ENCODE measurements at places on chromosomes 3 and 15.

GRCh38 chr3:116553355-116553754 lies 108.1 kb upstream of the LSAMP start:
- no peaks in the 10 kb centered on the region for H3K4me1 ChIP-seq
- no peak for DNase-seq
- no peaks in the 10 kb centered on the region for H3K36me3 ChIP-seq
- no peaks in the 10 kb centered on the region for H3K27me3 ChIP-seq

DNA sequence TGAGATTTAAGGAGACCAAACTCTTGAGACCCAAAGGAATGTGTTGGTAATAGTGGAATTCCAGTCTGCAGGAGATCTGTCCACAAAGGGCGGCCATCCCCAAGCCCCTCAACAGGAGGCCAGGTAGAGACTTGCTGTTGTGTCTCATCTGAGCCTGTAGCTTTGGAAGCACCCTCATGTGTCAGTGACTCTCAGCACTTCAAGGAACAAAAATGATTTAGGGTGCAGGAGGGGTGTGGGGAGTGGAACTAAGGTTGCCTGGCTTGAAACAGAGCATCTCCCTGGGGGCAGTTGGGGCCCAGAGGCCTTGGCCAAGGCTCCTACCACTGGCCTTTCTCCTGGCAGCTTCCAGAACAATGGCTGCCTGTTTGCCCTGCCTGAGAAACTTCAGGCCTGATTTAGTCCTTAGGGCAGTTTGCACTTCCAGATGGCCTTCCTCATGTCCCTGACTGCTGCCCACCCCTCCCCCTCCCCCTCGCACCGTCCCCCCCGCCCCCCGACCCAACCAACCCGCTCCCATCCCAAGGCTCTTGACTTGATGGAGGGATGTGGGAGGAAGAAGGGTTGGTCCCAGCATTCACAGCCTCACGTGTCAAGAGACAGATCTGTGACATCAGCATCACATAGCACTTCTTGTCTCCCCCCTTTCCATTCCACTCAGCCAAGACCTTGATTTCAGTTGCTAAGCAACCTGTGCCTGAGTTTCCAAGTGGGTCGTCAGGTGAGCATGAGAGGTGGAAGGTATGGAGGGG lies 77.1 kb downstream of the CORO2B start:
- peaks cover 2% of the 10 kb centered on the region for H3K27me3 ChIP-seq
- no peaks in the 10 kb centered on the region for H3K36me3 ChIP-seq
- no peak overlapping the region for H3K27ac ChIP-seq
- no peak overlapping the region for H3K4me3 ChIP-seq
- H3K4me1 ChIP-seq = no peaks in the 10 kb centered on the region

DNA sequence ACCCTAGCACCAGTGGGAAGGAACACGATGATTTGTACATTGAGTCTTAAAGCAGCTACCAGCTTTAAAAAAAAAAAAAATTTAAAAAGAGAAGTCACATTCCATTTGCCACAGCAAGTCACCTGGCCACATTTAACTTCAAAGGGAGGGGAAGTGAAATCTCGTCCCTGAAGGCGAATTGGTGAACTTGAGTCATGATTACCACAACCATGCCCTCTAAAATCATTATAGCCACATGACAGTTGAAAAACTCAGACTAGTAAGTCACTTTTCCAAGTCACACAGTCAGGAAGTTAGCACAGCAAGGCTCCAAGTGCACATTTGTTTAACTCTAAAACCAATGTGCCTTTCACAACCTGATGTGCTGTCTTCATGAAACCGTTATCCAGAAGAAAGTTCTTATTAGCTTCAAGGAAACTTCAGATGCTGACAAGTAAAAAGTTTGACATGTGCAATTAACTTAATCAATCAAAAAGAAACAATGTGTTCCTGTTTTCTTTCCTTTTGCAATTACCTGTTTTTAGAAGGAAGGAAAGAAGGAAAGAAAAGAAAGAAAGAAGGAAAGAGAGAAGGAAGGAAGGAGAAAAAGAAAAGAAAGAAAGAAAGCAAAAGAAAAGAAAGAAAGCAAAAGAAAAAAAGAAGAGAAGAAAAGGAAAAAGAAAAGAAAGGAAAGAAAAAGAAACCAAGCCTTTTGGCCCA lies 8.3 kb upstream of the THSD4 start:
- no peaks in the 10 kb centered on the region for H3K36me3 ChIP-seq
- DNase-seq = no peak
- H3K4me1 ChIP-seq = peaks cover 3% of the 10 kb centered on the region
- no peak overlapping the region for H3K27ac ChIP-seq
- H3K4me3 ChIP-seq = no peak overlapping the region

DNA sequence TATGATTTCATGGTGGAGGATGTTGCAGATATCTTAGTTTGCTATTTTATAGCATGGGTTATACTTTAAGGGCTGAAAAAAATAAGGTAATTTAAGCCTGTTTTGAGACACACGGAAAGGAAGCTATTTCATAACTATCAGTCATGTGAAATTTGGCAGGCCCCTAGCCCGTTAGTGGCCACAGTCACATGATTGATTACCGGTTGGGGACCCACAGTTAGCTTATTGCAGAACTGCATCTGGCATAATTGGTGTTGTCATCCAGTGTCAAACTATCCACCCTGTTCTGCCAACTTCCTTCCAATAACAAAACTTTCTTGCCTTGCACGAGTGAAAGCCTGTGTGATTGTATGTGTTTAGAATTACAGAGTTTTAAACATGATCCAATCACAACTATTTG lies 35.2 kb downstream of the FNDC3B start:
- DNase-seq = no peak
- no peak overlapping the region for H3K4me3 ChIP-seq
- H3K4me1 ChIP-seq = no peaks in the 10 kb centered on the region
- peaks cover 8% of the 10 kb centered on the region for H3K36me3 ChIP-seq
- no peak overlapping the region for H3K27ac ChIP-seq

DNA sequence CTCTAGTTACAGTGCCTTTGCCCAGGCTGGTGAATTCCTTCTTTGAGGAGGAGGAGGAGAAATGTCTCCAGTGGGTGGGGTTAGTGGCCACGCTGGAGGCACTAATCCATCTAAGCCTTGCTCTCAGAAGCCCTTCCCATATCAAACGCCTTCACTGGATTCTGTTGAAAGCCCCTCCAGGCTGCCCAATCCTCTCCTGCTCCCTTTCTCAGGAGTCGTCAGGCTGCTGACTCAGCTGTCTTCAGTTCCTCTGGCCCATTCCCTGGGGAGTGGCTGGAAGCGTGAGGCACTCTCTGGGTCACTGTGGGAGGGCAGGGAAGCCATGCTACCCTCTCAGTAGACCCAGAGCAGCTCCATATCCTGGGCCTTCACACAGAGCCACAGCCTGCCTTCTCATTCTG lies 2.7 kb downstream of the AP2M1 start:
- H3K27ac ChIP-seq = no peak overlapping the region
- DNase-seq = no peak
- H3K27me3 ChIP-seq = no peaks in the 10 kb centered on the region
- H3K4me1 ChIP-seq = peaks cover 25% of the 10 kb centered on the region

GRCh38 chr3:50165910-50166538 lies 10.9 kb downstream of the SEMA3F start:
- no peaks in the 10 kb centered on the region for H3K36me3 ChIP-seq
- H3K27ac ChIP-seq = no peak overlapping the region
- no peak overlapping the region for H3K4me3 ChIP-seq
- no peak for DNase-seq
- no peaks in the 10 kb centered on the region for H3K27me3 ChIP-seq

- H3K27ac ChIP-seq = no peak overlapping the region
- peaks cover 20% of the 10 kb centered on the region for H3K27me3 ChIP-seq
- H3K4me3 ChIP-seq = no peak overlapping the region
- H3K36me3 ChIP-seq = no peaks in the 10 kb centered on the region
- no peaks in the 10 kb centered on the region for H3K4me1 ChIP-seq
Measured at GRCh38 chr3:150917951-150918350, 12.7 kb upstream of the MINDY4B start.

- no peaks in the 10 kb centered on the region for H3K36me3 ChIP-seq
- H3K4me1 ChIP-seq = no peaks in the 10 kb centered on the region
- H3K4me3 ChIP-seq = no peak overlapping the region
- no peak overlapping the region for H3K27ac ChIP-seq
- no peak for DNase-seq
Measured at GRCh38 chr3:29576181-29576580, 295.3 kb downstream of the RBMS3 start.

GRCh38 chr3:119145128-119145499 lies 851 bp upstream of the TEX55 start:
- no peak overlapping the region for H3K27ac ChIP-seq
- no peak overlapping the region for H3K4me3 ChIP-seq
- H3K4me1 ChIP-seq = no peaks in the 10 kb centered on the region
- no peaks in the 10 kb centered on the region for H3K36me3 ChIP-seq
- no peaks in the 10 kb centered on the region for H3K27me3 ChIP-seq

DNA sequence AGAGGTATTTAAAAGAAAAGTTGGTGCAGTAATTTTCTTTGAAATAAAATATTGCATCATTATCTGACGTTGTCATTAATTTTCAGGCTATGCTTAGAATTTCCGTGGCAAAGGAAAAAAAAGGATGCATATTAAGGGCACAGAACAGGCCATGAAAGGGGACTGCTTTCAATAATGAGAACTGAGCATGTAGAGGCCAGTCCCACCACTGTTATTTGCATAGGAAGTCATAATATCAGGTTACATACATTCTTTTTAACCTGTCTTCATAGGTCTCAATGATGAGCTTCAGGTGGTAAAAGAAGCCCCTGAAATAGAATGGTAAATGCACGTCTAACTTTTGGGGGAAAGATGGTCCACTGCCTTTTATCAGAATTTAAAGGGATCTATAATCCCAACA lies 272.1 kb upstream of the ALCAM start:
- no peaks in the 10 kb centered on the region for H3K27me3 ChIP-seq
- no peaks in the 10 kb centered on the region for H3K4me1 ChIP-seq
- no peaks in the 10 kb centered on the region for H3K36me3 ChIP-seq
- H3K4me3 ChIP-seq = no peak overlapping the region

DNA sequence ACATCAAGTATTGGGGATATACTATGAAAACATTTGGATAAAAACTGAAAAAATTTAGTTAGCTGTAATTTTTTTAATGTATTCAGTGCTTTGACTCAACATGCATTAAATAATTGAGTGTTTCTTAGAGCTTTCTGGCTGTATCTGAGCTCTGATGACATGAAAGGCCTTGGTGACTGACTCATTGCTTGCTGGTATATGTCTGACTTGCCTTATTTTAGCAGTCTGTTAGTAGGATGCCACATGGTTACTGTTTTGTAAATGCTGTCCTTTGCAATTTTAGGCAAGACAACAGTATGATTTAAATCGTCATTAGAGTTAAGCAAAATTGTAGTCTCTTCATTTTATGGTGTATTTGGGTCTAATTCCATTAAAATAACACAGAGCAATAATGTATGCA lies 199.2 kb downstream of the GHSR start:
- H3K4me1 ChIP-seq = peaks cover 15% of the 10 kb centered on the region
- no peak overlapping the region for H3K4me3 ChIP-seq
- no peaks in the 10 kb centered on the region for H3K27me3 ChIP-seq
- H3K36me3 ChIP-seq = peaks cover 17% of the 10 kb centered on the region

DNA sequence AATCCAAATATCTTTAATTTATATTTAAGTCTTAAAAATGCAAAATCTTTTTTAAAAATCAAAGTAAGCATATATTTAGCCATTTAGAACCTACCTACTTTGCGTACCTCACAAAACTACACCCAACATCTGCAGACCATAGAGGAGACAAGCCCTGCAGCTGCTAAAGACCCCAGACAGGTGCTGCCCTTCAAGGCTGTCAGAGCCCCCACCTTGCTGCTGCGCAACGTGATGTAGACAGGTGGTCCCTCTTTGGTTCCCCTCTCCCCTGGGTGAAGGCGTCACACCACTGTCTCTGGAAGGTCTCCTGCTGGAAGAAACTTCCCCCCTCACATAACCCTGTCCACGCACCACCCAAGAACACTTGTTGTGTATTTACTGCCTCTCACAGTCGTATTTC lies 204.5 kb downstream of the ARRDC4 start:
- no peaks in the 10 kb centered on the region for H3K27me3 ChIP-seq
- peaks cover 10% of the 10 kb centered on the region for H3K4me1 ChIP-seq
- no peak overlapping the region for H3K4me3 ChIP-seq
- H3K36me3 ChIP-seq = no peaks in the 10 kb centered on the region
- DNase-seq = no peak

GRCh38 chr15:41950127-41950483 lies 22.3 kb downstream of the EHD4 start:
- H3K36me3 ChIP-seq = peaks cover 27% of the 10 kb centered on the region
- no peak overlapping the region for H3K4me3 ChIP-seq
- no peak for DNase-seq
- H3K27me3 ChIP-seq = no peaks in the 10 kb centered on the region

DNA sequence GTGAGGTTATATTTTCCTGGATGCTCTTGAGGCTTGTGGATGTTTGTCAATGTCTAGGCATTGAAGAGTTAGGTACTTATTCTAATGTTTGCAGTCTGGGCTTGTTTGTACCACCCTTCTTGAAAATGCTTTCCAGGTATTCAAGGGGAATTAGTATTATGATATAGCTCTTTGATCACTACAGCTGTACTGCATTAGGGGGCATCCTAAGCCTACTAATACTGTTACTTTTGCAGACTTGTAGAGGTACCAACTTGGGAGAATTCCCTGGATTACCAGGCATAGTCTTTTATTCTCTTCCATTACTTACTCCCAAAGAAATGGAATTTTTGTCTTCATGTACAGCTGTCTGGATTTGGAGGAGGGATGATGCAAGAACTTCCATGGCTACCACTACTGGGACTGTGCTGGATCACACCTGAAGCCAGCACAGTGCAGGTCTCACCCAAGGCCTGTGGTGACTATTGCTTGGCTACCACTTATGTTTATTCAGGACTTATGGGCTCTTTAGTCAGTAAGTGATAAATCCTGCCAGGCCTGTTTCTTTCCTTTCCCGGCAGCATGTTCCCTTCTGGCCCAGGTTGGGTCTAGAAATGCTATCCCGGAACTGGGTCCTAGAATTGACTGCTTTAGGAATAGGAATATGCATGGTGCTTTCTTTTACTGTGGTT lies 402.9 kb downstream of the IL20RB start:
- DNase-seq = no peak
- H3K36me3 ChIP-seq = peaks cover 2% of the 10 kb centered on the region
- no peaks in the 10 kb centered on the region for H3K4me1 ChIP-seq

GRCh38 chr15:41490355-41490754 lies 3.3 kb upstream of the ITPKA start:
- peaks cover 14% of the 10 kb centered on the region for H3K27me3 ChIP-seq
- peak; percentile 71 for DNase-seq
- H3K36me3 ChIP-seq = peaks cover 4% of the 10 kb centered on the region
- H3K4me1 ChIP-seq = peaks cover 42% of the 10 kb centered on the region
- peak overlapping the region; percentile 73 for H3K27ac ChIP-seq

DNA sequence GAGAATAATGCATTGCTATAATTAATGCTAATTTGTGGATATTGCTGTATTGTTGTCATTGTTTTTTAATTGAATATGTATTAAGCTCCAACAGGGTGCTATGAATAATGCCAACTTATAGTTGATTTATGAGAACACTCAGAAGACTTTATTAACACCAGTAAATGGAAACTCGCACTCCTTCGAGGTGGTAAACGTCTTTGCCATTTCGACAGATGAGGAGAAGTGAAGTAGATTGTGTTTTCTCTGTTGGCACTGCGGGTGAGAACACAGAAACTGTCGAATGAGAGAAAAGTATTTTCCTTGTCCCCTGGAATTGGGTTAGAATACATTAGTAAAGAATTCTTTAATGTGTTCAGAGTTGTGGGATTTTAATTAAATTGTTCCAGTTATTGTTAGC lies 354.5 kb downstream of the LPP start:
- no peaks in the 10 kb centered on the region for H3K27me3 ChIP-seq
- no peak overlapping the region for H3K27ac ChIP-seq
- peaks cover 4% of the 10 kb centered on the region for H3K4me1 ChIP-seq
